ENCODE measurements at places on chromosomes 16 and 17.

DNA sequence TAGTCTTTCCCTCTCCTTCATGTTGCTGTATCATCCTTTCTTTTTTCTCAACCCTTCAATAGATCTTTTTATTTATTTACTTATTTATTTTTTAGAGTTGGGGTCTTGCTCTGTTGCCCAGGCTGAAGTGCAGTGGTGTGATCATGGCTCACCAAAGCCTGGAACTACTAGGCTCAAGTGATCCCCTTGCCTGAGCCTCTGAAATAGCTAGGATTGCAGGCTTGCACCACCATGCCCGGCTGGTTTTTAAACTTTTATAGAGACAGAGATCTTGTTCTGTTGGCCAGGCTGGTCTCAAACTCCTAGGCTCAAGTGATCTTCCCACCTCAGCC, 51.7 kb downstream of the SNX29 start:
- no peak for DNase-seq

- no peak for DNase-seq
Measured at GRCh38 chr16:67185651-67186134, 1.9 kb upstream of the MATCAP1 start.

- DNase-seq = no peak
Measured at GRCh38 chr17:35537601-35538141, at the start of gene SLFN12L. SLFN12L (minus strand) TSS chr17:35537678; CDS start chr17:35522364, 15,314 bp downstream.

DNA sequence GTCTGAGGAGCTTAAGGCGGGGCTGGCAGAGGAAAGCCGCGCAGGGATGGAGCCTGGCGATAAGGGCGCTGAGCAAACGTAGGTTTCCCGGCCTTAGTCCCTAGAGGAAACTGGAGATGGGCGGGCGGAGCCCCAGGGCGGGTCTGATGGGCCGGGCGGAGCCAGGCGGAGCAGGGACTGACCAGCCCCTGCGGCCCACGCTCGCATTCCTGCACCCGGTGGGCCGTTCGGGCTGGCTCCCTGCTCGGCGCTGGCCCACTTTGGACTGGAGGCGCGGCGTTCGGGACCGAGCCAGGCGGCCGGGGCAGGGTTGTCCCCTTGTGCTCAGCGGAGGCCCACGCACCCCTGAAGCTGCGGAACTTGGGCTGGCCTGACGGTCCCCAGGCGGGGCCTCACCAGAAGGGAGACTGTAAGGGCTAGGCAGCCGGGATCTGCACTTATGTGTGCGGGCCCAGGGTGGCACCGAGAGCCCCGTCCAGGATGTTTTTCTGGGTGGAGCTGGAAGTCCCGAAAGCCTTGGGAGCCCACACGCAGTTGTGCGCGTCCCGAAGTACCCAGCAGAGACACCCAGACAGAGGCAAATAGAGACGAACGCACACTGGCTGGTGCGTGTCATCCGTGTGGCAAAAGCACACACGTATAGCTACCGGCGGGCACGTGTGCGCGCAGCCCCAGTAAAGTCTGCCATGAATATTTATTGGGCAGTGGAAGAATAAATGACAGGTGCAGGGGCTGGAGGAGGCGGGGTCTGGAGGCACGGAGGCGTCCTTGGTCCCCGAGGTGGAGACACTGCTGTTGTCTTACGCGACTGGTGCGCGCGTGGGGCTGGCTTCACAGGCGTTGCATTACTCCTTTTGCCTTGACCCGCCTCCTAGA, 1.4 kb downstream of the PYDC1 start:
- DNase-seq = no peak

- DNase-seq = no peak
Measured at GRCh38 chr17:15278924-15279477, 13.9 kb upstream of the PMP22 start.

GRCh38 chr17:37553401-37553966, 55.7 kb downstream of the SYNRG start:
- DNase-seq = no peak

DNA sequence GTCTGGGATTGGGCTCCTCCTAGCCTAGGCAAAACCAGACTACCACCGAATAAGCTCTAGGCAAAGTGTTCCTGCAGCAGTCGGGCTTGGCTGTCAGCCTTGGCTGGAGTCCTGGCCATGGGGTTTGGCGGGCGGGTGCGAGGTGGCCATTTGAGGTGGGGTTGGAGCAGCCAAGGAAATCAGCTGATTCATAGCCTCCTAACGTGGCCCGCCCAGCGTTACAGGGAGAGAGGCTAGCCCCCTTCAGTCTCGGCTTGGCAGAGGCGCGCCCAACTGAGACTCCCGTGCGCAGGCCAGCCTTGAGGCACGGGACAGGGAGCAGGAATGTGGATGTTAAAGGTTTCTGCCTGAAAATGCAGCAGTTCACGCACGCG, 1.9 kb downstream of the PMP22 start:
- DNase-seq = peak; percentile 89

DNA sequence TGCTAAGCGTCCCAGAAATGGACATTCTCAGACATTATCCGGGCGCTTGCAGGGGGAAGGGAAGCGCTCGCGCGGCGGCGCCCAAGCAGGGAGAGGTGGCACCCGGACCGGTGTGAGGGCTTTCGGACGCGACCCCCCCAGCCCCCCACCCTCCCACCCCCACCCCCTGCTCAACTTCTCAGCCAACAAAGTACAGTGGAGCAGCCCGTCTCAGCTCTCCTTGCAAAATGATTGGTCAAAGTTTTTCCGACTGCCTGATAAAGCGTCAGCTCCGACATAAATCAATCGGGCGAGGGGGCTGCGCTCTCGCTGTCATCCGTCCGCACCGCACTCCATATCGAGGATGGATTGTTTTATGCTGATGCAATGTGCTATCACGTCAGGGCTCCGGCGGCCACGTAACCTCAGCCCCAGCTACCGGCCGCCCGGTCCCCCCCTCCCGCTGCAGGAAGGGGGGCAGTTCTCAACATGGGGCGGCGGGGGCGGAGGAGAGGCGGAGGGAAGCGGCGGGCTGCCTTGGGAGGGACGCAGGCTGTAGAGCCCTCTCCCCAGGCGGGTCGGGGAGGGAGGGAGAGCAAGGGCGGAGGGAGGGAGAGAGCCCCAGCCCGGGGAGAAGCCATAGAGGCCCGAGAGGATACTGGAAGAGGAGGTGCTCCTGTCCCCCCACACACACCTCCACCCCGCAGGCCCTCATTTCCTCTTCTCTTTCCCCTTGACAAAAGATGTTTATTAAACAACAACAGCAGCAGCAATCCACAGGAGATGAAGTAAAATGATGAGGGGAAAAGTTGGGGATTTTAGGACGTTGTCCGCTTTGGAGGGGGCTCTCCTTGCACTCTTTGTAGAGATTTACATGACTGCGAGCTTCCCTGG, at the start of gene HOXB9:
Gene HOXB9, minus strand, starts transcription at position 114 of the 873 bp plus-strand sequence. Its CDS starts 89 bp downstream, at position 25.
- no peak for DNase-seq

DNA sequence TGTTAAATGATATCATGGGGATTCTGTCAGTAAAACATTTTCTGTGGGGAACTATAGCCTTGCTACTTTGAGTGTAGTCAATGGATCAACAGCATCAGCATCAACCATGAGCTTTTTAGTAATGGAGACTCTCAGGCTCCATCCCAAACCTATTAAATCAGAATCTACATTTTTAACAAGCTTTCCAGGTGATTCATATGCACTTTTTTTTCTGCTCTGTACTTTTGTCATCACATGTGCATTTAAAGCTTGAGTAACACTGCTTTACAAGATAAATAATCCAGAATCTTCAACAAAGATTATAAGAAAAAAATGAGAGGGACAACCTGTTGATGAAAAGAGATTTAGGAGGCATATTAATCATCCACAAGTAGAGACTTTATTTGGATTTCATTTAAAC, 23.5 kb downstream of the NUP93 start:
- no peak for DNase-seq

- DNase-seq = no peak
Measured at GRCh38 chr16:77833921-77834634, 45.7 kb downstream of the VAT1L start.

All from left forelimb (tissue), 1 donor.